NCI-H1930 (cell line): ENCODE measurements at places on chromosomes 1 and 21.

- DNase-seq = peak; percentile 36
Observed at GRCh38 chr21:17387030-17387617, 125.7 kb upstream of the CXADR start.

- DNase-seq = no peak
Observed at GRCh38 chr1:74681001-74681400, 7.4 kb upstream of the ERICH3 start.

DNA sequence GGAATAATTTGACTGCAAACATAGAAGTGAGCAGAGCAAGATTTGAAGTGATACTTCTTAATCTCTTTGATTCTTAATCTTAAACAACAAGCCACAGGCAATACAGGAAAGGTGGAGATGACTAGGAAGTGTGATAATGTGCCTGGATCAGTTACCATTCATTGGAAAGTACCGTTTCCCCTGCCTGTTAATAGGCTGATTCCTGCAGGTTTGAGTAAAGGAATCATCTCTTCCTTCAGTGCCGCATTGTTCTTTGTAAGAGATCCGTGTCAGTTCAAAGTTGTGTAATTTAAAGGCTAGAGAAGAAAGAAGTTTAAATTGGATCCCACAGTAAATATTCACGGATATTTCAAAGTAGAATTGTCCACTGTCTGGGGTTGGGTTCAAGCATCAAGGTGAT, 43.5 kb upstream of the BCL10 start:
- DNase-seq = no peak

GRCh38 chr1:76763738-76764137, 103.5 kb upstream of the ST6GALNAC5 start:
- no peak for DNase-seq

DNA sequence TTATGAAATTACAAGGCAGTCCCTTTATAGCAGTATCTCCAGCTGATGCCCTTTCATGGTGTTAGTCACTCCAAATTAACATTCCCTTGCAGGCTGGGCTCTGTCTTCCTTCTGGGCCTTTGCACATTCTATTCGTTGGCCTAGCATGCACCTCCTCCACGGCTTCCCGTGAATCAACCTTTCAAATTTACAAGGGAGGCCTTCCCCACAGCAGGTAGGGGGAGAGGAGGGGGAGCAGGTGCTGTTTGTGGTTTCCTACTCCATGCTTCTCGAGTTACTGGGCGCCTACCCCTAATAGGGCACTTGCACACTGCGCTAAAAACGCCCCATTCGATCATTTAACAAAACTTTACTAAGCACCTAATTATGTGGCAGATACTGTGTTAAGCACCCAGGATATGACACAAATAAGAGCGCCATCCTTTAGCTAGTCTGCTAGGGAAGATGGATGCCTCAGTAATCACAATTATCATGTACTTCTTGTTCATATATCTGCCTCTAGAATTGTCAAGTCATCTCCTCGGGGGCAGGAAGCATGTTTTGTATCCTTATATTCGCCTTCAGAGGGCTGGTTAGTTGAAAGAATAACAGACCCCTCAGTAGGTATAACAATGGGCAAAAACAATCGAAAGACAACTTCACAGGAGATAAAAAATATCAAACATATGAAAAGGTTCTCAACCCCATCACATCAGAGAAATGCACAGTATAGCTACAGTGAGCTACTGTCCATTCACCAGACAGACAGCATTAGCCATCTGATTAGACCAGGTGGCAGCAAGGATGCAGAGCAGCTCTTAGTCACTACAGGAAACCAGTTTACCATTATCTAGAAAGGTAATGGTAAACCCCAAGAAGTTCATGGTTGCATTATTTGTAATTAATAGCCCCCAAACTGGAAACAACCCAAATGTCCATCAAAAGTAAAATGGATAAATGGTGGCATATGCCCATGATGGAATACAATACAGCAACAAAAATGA, 1.7 kb upstream of the ADAR start:
- no peak for DNase-seq

DNA sequence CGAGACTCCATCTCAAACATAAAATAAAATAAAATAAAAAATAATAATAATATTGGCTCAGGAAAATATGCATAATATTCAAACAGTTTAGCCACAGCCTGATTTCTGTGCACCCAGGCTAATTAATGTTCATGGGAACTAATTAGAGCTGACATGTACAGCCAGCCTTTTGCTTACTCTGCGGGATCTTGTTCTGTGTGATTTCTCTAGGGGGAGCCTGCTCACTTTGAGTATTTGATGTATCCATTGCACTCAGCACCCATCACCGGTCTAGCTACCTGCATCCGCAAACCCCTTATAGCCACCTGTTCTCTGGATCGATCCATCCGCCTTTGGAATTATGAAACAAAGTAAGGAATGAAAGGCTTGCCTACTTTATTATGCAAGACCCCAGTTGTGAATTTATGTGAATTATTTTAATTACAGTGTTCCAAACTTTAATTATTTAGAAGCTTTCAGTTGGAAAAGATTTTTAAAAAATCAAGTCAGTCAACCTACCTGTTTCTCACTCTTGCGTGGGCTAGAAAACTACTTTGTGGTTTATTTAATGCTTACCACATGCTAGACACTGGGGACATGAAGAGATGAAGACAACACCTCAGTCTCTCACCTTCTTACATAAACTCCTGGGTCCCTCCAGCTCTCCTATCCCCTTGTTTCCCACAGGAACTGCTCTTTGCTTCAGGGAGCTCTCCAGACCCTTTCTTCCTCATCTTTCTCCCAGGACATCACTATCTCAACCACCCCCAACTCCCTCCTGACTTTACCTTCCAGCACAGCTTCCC, 25.4 kb downstream of the CFAP57 start:
- no peak for DNase-seq

- no peak for DNase-seq
Observed at GRCh38 chr1:12565094-12565965, 52.7 kb downstream of the DHRS3 start.

- DNase-seq = no peak
Observed at GRCh38 chr1:31248276-31248675, 8.6 kb upstream of the NKAIN1 start.

- DNase-seq = no peak
Observed at GRCh38 chr1:35622510-35623178, 18.7 kb downstream of the PSMB2 start.

- DNase-seq = no peak
Observed at GRCh38 chr1:65512967-65513780, 92.7 kb downstream of the LEPR start.

GRCh38 chr1:29668551-29669157, 432.3 kb downstream of the PTPRU start:
- no peak for DNase-seq

DNA sequence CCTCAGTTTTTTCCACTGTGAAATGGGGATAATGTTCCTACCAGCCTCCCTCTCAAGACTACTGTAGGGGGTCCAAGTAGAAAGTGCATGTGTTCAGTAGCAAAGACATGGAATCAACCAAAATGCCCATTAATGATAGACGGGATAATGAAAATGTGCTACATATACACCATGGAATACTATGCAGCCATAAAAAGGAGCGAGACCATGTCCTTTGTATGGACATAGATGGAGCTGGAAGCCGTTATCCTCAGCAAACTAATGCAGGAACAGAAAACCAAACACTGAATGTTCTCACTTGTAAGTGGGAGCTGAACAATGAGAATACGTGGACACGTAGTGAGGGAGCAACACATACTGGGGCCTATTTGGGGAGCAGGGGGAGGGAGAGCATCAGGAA, 6.1 kb upstream of the ZNF362 start:
- DNase-seq = no peak

DNA sequence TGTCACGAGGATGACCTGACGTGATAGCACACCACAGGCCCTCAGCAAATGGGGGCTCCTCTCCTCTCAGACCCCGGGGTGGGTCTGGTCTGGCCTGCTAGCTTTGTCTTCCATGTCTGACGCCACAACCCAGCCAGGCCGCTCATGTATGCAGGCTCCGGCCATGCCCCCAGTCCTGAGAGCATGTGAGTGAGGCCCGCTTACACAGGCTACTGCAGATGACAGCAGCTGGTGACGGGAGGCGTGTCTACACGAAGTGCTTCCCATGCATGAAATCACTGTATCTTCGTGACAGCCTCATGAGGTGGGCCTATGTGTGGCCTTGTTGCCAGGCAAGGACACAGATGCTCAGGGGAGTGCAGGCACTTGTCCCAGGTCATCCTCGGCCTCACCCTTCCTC, 16.4 kb downstream of the WNT4 start:
- no peak for DNase-seq

DNA sequence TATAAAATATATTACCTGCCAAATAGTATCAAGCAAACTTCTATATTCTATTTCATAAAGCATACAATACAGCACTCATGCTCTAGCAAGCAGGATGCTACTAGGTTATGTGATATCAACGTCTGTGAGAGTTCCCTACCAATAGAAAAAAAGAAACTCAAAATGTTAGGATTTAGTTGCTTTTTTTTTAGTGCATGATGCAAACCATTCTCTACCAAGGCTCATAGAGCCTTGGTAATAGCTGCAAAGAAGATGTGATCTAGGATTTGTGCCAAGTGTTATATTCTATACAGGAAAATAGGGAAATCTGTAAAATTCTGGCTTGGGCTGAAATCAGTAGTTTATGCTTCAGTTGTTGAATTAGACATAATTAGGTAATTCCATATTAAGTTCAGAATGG, 394.4 kb downstream of the DSCAM start:
- no peak for DNase-seq

DNA sequence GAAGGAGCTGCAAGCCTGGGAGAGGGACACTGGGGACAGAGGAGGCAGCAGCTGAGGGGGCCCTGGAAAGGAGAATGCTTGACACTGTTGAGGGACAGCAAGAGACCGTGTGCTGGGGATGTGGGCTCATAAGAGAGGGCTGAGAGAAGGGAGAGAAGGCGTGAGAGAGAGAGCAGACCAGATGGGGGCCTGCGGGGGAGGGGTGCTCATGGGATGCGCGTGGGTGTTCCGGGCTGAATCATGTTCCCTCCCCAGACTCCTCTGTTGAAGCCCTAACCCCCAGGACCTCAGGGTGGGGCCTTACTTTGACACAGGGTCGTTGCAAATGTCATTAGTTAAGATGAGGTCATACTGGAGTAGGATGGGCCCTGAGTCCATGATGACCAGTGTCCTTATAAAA, 40.8 kb downstream of the NTPCR start:
- no peak for DNase-seq

GRCh38 chr1:202588503-202589189, 121.6 kb downstream of the SYT2 start:
- no peak for DNase-seq

DNA sequence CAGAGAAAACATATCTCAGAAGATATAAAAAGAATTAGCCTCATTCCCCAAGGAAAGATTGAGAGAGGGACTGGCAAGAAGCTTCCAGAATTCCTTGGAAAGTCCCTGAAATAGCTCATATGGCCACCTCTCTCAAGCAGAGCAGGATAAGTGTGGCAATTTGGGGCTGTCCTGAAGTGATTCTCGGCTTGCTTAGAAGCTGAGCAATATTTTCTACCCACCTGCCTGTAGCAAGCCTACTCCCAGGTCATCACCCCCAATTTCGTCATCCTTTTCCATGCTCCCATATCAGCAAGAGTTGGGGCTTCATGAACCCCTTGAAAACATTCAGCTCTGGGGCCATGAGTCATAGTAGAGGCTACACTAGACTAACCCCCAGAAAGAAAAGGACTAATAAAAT, 131.5 kb downstream of the PLPP3 start:
- DNase-seq = no peak

DNA sequence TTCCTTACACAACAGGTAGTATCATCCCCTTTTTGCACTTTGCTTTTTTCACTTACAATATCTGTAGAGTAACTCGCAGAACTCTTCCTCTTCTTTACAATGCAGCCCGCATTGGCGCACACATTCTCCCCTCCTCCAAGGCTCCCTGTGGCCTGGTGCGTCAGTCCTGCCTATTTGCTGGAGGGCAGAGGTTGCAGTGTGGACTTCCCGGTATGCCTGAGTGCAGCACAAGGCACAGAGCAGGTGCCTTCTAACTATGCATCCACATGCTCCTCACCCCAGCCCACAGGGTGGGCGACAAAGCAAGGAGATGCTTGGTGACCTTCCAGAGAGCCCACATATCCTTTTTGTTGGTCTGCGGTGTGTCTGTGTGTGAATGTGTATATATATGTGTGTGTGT, 53.3 kb downstream of the ARHGEF11 start:
- no peak for DNase-seq

GRCh38 chr1:226912587-226913176, 27.4 kb upstream of the COQ8A start:
- peak; percentile 26 for DNase-seq

DNA sequence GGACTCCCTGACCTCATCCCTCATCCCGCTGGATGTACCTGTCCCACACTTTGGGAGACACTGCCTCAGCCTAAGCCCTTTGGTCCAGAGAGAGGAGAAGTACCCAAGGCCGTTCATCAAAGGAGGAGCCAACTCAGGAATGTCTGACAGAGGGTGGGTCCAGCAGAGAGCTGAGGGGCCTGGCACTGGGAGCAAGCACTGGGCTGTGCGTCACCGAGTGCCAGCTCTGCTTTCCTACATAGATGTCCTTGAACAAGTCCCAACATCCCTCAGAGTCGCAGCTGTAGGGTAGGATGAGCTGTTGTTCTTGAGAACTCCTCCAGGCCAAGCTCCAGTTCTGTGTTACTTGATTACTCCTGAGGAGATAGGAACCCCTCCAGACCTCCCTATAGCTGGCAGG, 68.8 kb upstream of the ACOT11 start:
- DNase-seq = no peak

DNA sequence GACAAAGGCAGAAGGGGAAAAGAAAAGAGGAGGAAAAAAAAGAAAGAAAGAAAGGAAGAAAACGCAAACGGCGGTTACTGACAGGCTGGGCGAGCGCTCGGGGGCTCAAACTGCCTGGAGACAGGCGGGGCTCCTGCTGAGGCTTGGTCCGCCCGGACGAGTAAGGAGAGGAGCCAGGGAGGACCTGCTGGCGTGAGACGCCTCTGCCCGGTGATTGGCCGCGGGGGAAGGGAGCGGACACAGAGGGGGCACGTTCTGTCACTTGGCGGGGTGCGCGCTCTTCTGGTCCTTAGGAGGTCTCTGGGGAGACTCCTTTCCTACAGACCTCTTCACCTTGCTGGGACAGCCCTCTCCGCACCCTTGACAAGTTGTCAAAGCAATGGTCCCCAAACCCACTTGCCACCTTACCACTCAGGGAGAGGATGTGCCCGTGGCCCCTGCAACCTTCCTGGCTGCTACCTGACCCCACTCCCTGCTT, 791 bp upstream of the PIK3R3 start:
- peak; percentile 62 for DNase-seq

GRCh38 chr1:75014250-75014649, 119.9 kb upstream of the LHX8 start:
- DNase-seq = no peak
